ENCODE measurements at places on chromosomes 1 and 21. TPM values are rescaled to one million over a fixed set of nuclear protein-coding genes. Genes with fewer than 3 reads are reported as not detected.

TSPAN1 gene
- total RNA-seq: not detected

SASS6 gene
- 3.2 TPM for total RNA-seq

HES2 gene
- not detected for total RNA-seq

GFI1 gene
- 3.0 TPM for total RNA-seq

S100A3 gene
- total RNA-seq: not detected

- DNase-seq: no peak
- no peak overlapping the region for H3K27ac ChIP-seq
- H3K27me3 ChIP-seq: no peaks in the 10 kb centered on the region
- no peak overlapping the region for H3K4me3 ChIP-seq
- peaks cover 12% of the 10 kb centered on the region for H3K36me3 ChIP-seq
- peaks cover 35% of the 10 kb centered on the region for H3K4me1 ChIP-seq
Measured at GRCh38 chr1:5996641-5997270, 4.5 kb upstream of the NPHP4 start.

- no peaks in the 10 kb centered on the region for H3K4me1 ChIP-seq
- DNase-seq: no peak
- no peaks in the 10 kb centered on the region for H3K36me3 ChIP-seq
- H3K27me3 ChIP-seq: no peaks in the 10 kb centered on the region
- no peak overlapping the region for H3K4me3 ChIP-seq
Measured at GRCh38 chr1:162892906-162893611, 32.1 kb upstream of the CCDC190 start.

GRCh38 chr1:42593486-42594100 lies 64.6 kb upstream of the PPIH start:
- peaks cover 3% of the 10 kb centered on the region for H3K27me3 ChIP-seq
- no peak overlapping the region for H3K4me3 ChIP-seq
- no peaks in the 10 kb centered on the region for H3K4me1 ChIP-seq
- no peaks in the 10 kb centered on the region for H3K36me3 ChIP-seq
- no peak for DNase-seq
- H3K27ac ChIP-seq: no peak overlapping the region

DNA sequence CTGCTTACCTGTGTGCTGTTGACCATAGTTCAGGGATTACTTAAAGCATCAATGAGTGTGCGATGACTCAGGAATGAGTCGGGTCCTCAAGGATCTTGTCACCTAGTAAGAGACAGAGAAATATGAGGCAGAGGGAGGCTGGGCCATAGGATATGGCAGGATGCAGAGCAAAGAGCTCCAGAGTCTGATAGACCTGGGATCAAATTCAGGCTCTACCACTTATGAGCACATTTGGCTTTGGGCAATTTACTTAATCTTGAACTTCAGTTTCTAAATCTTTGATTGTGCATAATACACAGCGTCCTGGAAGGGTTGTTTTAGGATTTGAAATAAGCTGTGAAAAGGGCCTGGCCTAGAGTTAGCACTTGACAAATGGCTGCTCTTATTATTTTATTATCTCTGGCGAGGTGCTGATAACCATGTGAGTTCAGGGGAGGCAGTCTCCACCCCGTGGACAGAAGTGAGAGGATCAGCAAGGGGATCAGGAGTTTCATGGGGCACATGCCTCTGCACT lies 94.5 kb downstream of the ROR1 start:
- no peak overlapping the region for H3K27ac ChIP-seq
- no peak for DNase-seq
- no peak overlapping the region for H3K4me3 ChIP-seq
- no peaks in the 10 kb centered on the region for H3K4me1 ChIP-seq
- no peaks in the 10 kb centered on the region for H3K36me3 ChIP-seq
- no peaks in the 10 kb centered on the region for H3K27me3 ChIP-seq

GRCh38 chr1:223748773-223749733 lies 36.7 kb downstream of the CAPN2 start:
- H3K27ac ChIP-seq: no peak overlapping the region
- no peak overlapping the region for H3K4me3 ChIP-seq
- peaks cover 15% of the 10 kb centered on the region for H3K4me1 ChIP-seq
- no peaks in the 10 kb centered on the region for H3K27me3 ChIP-seq

- H3K4me3 ChIP-seq: no peak overlapping the region
- H3K27me3 ChIP-seq: no peaks in the 10 kb centered on the region
- H3K36me3 ChIP-seq: no peaks in the 10 kb centered on the region
- H3K27ac ChIP-seq: no peak overlapping the region
- DNase-seq: no peak
Measured at GRCh38 chr21:26761174-26761915, 83.9 kb downstream of the ADAMTS1 start.

- DNase-seq: peak; percentile 64
Measured at GRCh38 chr1:26597629-26598039, 68.1 kb downstream of the RPS6KA1 start.

DNA sequence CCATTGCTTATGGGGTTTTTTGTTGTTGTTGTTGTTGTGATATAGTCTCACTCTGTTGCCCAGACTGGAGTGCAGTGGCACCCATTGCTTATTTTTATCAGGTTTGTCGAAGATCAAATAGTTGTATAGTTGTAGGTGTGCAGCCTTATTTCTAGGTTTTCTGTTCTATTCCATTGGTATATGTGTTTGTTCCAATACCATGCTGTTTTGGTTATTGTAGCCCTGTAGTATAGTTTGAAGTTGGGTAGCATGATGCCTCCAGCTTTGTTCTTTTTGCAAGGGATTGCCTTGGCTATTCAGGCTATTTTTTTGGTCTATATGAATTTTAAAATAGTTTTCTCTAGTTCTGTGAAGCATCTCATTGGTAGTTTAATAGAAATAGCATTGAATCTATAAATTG lies 11.6 kb downstream of the ZNF678 start:
- no peaks in the 10 kb centered on the region for H3K4me1 ChIP-seq
- peaks cover 2% of the 10 kb centered on the region for H3K36me3 ChIP-seq
- no peak for DNase-seq
- H3K27me3 ChIP-seq: no peaks in the 10 kb centered on the region
- no peak overlapping the region for H3K27ac ChIP-seq
- H3K4me3 ChIP-seq: no peak overlapping the region

GRCh38 chr1:208157769-208158168 lies 86.4 kb downstream of the PLXNA2 start:
- H3K4me1 ChIP-seq: no peaks in the 10 kb centered on the region
- no peak for DNase-seq
- no peak overlapping the region for H3K27ac ChIP-seq
- no peaks in the 10 kb centered on the region for H3K36me3 ChIP-seq
- H3K27me3 ChIP-seq: peaks cover 2% of the 10 kb centered on the region

DNA sequence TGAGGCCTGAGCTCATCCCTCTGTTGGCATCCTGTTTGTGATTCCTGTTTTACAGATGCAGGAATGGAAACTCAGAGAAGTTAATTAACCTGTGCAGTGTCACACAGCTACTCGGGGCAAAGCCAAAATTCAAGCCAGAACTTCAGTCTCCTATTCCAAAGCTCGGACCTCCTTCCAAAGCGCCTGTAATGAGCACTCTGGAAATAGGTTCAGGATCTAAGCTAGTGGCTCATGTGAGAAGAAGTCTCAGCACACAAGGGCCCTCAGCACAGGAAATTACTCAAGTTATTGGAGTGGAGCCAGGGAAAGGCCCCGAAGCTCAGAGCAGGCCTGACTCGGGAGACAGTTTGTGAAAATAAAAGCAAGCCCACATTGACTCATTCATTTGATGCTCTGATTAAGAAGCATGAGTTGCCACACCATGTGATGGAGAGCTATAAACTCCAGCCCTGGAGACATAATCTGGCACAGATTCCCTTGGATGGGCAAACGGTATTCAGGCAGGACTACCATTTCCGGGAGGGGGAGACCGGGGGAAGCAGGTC lies 50.6 kb upstream of the LYST start:
- H3K27me3 ChIP-seq: no peaks in the 10 kb centered on the region
- H3K36me3 ChIP-seq: no peaks in the 10 kb centered on the region
- no peak overlapping the region for H3K4me3 ChIP-seq
- no peaks in the 10 kb centered on the region for H3K4me1 ChIP-seq
- H3K27ac ChIP-seq: no peak overlapping the region

- no peak overlapping the region for H3K27ac ChIP-seq
- no peaks in the 10 kb centered on the region for H3K27me3 ChIP-seq
- no peaks in the 10 kb centered on the region for H3K36me3 ChIP-seq
- no peak for DNase-seq
- H3K4me3 ChIP-seq: no peak overlapping the region
- H3K4me1 ChIP-seq: peaks cover 18% of the 10 kb centered on the region
Measured at GRCh38 chr1:178538192-178538916, 25.4 kb downstream of the TEX35 start.

DNA sequence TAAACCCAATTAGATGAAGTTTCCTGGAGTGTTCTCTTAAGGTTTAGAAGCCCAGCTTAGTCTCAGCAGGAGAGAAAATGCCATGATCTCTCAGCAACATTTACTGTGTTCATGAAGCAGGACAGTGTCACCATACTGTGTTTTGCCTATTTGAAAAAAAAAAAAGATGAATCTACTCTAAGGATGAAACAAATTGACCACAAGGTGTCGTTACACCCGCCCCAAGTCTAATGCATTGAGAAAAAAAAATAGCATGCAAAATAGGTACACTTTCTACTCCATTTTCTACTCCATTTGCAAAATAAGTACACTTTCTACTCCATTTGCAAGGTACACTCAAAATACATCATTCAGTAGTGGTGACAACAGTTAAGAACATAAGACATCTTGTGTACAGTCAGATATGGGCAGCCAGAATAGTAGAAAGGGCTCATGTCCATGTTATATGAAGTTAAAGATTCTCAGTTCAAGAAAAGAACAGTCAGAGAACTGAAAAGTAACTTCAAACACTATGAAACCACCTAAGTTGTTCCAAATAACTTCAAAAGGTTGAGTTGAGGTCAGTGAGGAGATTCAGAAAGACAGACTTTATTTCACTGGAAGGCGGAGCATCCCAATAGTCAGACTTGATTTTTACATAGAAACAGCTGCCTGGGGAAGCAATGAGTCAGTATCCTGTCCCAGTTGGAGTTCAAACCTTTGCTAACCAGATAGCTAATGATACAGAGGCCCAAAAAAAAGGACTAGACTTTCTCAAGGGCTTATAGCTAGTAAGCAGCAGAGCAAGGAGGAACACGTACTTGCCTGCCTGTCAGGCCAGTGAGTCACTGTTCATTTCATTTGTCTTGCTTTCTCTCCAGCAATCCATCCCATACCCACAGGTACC lies 13.3 kb downstream of the PLPPR5 start:
- no peak overlapping the region for H3K4me3 ChIP-seq
- H3K27ac ChIP-seq: no peak overlapping the region
- no peaks in the 10 kb centered on the region for H3K4me1 ChIP-seq
- H3K36me3 ChIP-seq: no peaks in the 10 kb centered on the region
- no peaks in the 10 kb centered on the region for H3K27me3 ChIP-seq

DNA sequence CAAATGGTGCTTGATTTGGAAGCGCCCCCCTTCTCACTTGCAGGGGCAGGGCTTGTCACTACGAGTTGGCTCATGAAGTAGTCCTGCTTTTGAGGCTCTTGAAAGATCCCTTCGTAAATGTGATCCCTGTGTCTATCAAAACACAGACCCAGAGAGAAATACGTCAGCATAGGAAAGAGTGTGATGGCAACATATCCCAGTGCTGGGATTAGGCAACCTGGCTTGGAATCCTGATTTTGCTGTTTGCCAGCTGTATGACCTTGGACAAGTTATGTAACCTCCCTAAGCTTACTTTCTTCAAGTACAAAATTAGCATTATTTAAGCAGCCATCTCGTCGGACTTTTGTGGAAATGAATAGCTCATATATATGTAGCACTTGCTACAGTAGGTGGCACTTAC lies 228.4 kb downstream of the ATG4C start:
- H3K27ac ChIP-seq: no peak overlapping the region
- no peaks in the 10 kb centered on the region for H3K27me3 ChIP-seq
- H3K4me3 ChIP-seq: no peak overlapping the region
- no peaks in the 10 kb centered on the region for H3K36me3 ChIP-seq
- H3K4me1 ChIP-seq: no peaks in the 10 kb centered on the region
- no peak for DNase-seq

GRCh38 chr1:112714313-112715263 lies 544 bp downstream of the PPM1J start:
- H3K4me1 ChIP-seq: peaks cover 35% of the 10 kb centered on the region
- no peaks in the 10 kb centered on the region for H3K36me3 ChIP-seq
- H3K27ac ChIP-seq: peak overlapping the region; percentile 55
- no peaks in the 10 kb centered on the region for H3K27me3 ChIP-seq
- no peak overlapping the region for H3K4me3 ChIP-seq

- H3K27me3 ChIP-seq: no peaks in the 10 kb centered on the region
- no peak overlapping the region for H3K4me3 ChIP-seq
- no peak overlapping the region for H3K27ac ChIP-seq
- H3K4me1 ChIP-seq: no peaks in the 10 kb centered on the region
- H3K36me3 ChIP-seq: no peaks in the 10 kb centered on the region
Measured at GRCh38 chr1:240420766-240421165, 191.2 kb downstream of the GREM2 start.

DNA sequence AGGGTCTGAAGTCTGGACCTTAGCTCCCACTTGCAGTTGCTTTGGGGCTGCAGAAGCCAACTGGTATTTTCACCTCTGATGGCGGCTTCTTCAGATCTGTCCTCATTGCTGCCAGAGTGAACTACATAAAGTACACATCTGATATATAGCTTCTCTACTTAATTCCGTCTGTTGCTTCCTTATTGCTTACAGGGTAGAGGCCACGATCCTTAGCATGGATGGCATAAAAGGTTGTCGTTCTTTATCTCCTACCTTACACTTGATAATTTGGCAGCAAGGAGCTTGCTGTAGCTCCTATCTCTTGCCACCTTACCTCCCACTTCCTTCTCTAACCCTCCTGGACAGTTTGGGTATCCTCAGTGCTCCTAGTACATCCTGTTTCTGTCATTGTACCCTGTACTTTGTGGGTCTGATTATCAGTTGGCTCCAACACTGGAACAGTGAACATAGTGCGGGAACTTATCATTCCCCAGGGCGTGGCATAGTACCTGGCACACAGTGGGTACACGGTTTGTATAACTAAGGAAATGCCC lies 30.9 kb upstream of the NBL1 start:
- no peaks in the 10 kb centered on the region for H3K27me3 ChIP-seq
- H3K36me3 ChIP-seq: peaks cover 9% of the 10 kb centered on the region
- no peaks in the 10 kb centered on the region for H3K4me1 ChIP-seq
- no peak for DNase-seq

DNA sequence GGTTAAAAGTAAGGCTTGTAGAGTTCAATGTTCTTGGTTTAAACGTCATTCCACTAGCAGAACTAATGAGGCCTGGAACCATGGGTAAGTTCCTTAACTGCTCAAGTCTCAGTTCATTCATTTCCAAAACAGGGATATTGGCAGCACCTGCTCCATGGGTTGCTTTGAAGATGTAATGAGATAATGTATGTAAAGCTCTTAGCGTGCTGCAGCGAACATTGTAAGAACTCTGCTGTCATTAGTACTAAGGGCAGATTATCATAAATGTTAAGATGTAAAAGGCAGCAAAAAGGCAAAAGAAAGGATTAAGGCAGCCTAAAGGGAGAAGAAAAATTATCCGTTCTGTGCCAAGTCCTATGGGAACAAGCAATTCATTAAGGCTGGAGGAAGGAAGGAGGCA lies 129.1 kb upstream of the NGF start:
- no peaks in the 10 kb centered on the region for H3K27me3 ChIP-seq
- no peak for DNase-seq
- no peak overlapping the region for H3K27ac ChIP-seq

DNA sequence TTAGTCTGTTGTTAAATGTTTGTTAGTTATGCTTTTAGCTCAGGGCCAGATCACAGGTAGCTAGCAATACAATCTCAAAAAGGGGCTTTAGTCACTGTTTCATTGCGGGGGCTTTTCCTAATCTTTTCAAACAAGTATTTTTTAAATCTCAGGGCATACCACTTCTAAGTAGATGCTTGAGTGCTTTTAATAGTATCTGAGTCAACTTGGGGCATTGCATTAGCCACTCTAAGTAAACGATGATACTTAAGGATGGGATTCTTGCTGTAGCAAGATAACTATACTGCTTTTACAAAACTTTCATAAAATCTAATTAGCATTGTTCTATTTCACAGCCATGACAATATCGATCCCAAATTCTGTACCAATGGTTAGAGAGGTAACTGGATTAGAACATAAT lies 11.6 kb downstream of the CDC42BPA start:
- peaks cover 3% of the 10 kb centered on the region for H3K27me3 ChIP-seq
- DNase-seq: no peak
- no peaks in the 10 kb centered on the region for H3K36me3 ChIP-seq
- H3K4me1 ChIP-seq: no peaks in the 10 kb centered on the region
